CD4-positive, alpha-beta T cell treated with Interleukin-15 for 4 hours (primary cell): ENCODE measurements at places on chromosomes 12 and 14.

DNA sequence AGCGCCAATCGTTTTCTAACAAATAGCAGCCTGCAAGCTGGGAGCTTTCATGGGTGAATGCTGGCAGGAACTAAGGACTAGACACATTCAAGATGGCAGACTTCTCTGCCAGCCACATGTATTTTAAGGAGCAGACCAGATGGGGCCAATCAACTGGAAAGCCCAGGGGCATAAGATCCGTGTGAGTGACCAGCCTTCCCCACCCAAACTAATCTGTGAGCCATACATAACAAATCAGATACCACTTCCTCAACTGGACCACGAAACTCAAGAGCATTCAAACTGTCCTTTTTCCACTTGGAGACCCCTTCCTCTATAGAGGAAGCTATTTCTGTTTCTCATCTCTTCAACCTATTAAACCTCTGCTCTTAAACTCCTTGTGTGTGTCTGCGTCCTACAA, 9.7 kb downstream of the TCL1B start:
- DNase-seq = no peak

DNA sequence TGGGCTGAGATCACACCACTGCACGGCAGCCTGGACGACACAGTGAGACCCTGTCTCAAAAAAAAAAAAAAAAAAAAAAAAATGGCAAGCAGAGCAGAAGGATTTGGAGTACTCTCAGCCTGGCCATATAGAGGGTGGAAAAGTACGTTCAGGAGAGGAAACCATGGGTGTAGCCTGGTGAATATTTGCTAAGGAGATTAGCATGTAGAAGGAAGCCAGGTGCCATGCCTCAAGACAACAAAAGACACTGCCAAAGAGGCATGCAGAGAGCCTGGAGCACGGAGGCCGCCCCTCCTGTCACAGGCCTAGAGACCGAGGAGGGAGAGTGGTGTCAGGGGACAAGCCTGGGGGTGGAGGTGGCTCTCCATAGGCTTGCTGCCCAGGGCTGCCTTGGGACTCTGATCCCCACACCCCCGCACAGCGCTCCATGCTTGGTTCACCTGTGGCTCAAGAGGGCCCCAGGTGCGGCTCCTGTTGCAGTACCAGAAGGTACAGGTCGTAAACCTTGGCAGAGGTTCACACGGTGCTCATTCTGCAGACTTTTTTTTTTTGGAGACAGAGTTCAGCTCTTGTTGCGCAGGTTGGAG, 27.9 kb upstream of the DEGS2 start:
- DNase-seq = no peak

DNA sequence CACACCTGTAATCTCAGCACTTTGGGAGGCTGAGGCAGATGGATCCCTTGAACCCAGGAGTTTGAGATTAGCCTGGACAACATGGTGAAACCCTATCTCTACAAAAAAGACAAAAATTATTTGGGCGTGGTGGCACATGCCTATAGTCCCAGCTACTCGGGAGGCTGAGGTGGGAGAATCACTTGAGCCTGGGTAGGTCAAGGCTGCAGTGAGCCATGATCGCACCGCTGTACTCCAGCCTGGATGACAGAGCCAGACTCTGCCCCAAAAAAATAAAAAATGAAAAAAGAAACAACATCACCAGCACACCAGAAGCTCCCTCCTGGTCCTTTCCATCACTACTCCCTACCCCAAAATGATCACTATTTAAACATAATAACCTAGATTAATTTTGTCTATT, 2.6 kb downstream of the VEZT start:
- DNase-seq = no peak

DNA sequence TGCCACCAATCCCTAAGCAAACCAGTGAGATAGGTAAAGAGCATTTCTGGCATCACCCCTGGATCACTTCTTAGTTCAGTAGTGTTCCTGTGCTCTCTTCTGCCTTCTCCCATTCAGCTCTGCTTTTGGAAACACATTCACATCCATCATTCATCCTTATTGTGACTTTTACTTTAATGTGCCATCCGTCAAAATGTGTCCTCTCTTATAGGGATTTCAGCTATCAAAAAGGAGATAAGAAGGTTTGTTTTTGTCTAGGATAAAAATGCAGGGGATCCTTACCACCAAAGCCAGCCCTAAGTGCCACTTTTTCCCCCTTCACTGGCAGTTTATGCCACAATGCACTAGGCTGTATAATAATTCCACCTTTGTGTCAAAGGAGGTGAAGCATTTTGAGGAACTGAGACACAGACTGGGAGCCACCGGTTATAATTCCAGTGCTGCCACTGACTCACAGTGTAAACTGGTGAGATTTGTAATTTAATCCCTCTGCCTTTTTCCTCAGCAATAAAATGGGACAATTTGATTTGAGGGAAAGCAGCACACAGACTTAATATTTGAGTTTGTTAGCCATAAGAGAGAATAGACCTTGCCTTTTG, 158.6 kb downstream of the PAX9 start:
- no peak for DNase-seq

DNA sequence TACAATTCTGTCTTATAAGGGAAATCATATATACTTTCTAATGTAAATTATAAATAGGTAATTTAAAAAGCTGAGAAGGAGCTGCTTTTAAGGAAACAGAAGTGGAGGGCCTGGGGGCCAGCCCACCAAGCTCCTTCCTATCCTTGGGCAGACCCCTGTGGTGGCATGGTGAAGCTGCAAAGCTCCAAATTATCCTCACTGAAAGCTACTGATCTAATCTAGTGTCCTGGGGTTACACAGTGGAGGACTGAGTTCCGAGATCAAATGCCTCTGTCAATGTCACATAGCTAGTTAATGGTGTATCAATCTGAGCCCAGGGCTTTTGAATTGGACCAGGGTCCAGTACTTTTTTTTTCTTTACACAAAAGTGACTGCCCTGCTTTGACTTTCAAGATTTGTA, 355.4 kb downstream of the CEP128 start:
- no peak for DNase-seq

DNA sequence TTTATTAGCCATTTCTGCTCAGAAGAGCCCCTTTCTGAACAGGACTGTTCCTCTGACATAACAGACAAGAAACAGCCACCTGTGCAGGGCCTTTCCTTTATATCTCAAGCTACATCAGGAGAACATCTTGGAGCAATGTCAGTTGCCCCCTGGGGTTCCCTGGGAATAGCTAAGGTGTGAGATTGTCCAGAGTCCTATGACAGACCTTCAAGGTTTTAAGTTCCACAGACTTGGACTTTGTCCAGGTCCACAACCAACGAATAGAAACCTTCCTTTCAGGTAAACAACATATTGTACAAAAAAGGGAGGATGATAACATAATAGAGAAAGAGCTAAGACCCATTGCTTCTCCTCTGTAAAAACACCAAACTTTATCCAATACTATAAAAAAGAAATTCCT, 2.9 kb downstream of the IL23A start:
- no peak for DNase-seq

- no peak for DNase-seq
These were observed 275.0 kb upstream of the G2E3 start for GRCh38 chr14:30283822-30284446.

DNA sequence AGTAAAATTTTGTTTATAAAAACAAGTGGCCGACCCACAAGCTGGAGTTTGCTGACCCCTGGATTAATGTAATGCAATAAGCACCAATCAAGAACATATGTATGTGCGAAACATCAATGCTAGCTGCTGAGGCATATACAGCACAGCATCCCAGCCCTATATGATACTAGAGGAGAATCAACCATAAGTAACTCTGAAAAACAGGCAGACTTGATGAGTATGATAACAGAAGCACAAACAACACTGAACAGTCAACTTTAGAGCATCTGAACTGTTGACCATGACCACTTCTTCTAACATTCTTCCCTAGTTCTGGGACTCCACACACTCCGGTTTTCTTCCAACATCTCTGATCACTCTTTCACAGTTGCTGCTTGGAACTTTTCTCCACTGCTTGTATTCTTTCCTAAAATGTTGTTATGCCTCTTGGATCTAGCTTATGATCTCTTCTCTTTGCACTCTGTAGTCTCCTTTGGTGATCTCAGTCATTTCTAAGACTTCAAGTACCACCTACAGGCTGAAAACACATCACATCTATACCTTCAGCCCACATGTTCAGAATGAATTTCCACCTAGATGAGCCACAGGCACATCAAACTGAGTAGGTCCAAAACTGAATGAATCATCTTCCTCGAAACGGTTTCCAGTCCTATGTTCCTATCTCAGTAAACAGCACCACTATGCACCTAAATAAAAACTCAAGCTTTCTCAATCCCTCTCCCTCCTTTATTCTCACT, 57.2 kb downstream of the STXBP6 start:
- DNase-seq = no peak

DNA sequence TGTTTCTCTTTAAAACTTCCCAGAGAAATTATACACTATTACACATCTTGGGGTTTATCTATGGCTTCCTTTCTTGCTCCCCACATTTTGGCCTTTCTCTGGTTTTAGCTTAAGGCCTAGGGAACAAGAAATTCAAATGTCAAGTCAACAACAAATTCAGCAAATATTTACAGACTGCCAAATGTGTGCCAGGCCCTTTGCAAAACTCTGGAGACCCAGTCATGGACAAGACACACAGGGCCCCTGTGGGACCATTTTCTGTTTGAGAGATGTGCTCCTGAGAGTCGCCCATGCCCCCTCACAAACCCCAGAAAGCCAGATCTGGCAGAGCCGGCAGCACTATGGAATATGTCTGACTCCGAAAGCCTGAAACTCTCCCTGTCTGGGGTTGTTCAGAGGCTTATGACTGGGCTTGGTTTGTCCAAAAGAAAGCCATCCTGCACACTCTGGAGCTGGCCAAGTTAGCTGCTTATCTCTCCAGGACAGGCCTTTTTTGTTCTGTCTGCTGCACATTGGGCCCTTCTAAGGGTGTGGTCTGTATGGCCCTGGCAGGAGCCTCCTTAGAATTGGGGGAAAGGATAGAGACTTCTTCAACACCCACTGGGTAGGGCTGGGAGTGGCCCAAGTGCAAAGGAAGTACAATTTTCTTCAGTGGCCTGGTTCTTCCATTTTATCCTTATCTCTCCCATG, 1.1 kb upstream of the KRT3 start:
- DNase-seq = no peak

- DNase-seq = no peak
These were observed 26.3 kb downstream of the ANO6 start for GRCh38 chr12:45242180-45242579.

GRCh38 chr14:24278424-24278823, 7.0 kb upstream of the RABGGTA start:
- no peak for DNase-seq

GRCh38 chr12:49253033-49253623, 11.8 kb upstream of the TUBA1C start:
- no peak for DNase-seq

- DNase-seq = no peak
These were observed 452.2 kb downstream of the BCL11B start for GRCh38 chr14:98819867-98820206.

DNA sequence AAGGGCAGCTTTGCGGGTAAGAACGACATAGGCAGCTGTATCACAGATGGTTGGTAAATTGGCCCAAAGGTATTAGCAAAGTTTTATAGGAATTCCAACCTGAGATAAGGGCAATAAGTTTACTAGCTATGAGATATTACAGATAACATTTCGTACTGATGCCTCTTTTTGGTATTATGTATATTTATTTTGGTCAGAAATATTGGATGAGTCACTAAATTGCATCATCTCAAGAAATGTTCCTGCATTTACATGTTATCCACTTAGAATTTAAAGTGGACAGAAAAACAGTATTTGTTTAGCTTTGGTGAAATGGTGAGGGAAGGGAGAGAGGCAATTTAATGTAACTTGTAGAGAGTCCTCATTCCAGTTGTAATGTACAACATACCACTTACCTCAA, 65.1 kb upstream of the PZP start:
- DNase-seq = no peak

DNA sequence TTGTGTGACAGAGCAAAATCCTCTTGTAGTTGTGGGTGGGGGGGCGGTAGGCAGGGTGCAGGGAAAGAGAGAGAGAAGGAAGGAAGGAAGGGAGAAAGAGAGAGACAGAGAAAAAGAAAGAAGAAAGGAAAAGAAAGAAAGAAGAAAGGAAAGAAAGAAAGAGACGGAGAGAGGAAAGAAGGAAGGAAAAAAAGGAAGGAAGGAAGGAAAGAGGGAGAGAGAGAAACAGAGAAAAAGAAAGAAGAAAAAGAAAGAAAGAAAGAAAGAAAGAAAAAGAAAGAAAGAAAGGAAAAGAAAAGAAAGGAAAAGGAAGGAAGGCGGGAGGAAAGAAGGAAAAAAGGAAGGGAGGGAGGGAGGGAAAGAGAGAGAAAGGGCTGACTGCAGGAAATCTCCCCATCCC, 17.6 kb upstream of the FAIM2 start:
- DNase-seq = no peak

GRCh38 chr14:71341156-71341555, 433.9 kb downstream of the PCNX1 start:
- DNase-seq = no peak

GRCh38 chr12:114681116-114681871, 2.7 kb downstream of the TBX3 start:
- no peak for DNase-seq

- DNase-seq = peak; percentile 34
These were observed 126.7 kb upstream of the HIF1A start for GRCh38 chr14:61568572-61569011.

GRCh38 chr12:56013482-56013881, 7.4 kb upstream of the IKZF4 start:
- no peak for DNase-seq

- DNase-seq = peak; percentile 7
These were observed 1.6 kb downstream of the CMKLR1 start for GRCh38 chr12:108337235-108338223.

DNA sequence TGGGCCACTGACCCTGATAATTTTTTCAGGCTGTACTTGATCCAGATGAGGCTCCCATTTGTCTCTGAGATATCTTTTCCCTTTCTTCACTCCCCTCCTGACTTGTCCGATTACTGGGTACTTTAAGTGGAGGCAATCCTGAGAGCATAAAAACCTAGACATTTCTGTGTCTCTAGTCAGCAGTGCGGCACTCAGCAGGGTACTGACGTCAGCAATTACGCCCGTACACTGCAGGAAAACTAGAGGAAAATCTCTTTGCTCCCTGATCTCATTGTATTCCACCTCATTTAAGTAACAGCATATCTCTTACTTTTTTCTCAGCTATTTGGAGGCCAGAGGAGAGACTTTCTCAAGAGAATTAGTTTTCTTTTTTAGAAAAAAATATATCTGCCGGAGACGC, 315.5 kb upstream of the OR4E1 start:
- DNase-seq = no peak

DNA sequence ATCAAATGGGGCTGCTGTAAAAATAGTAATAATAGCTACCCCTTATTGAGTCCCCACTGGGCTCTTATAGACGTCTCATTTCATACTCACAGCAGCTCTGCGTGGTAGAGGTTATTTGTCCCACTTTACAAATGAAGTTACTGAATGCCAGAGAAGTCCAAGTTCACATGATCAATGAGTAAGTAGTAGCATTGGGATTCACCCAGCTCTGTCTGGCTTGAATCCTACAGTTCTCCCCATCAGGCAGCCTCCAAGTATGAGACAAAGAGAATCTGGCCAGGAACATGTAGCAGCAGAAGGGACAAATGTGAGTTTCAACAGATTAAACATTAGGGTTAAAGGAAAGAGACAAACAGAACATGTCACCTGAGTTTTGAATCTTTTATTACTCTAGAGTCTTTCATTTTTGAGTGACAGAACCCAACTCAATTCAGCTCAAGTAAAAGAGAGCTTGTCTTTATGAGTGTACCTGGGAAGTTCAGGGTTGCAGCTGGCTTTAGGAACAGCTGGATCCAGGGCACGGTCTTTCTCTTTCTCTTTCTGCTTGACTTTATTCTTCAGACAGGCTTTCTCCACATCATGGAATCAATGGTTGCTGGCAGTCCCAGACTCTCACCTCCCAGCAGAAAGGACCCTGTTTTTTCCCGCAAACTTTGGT, 64.1 kb upstream of the JDP2 start:
- DNase-seq = no peak
